ENCODE measurements at places on chromosomes 3 and 15.

- DNase-seq = no peak
Measured at GRCh38 chr3:124784686-124785382, 54.6 kb downstream of the UMPS start.

- DNase-seq = no peak
Measured at GRCh38 chr3:64848822-64849221, 161.0 kb upstream of the ADAMTS9 start.

DNA sequence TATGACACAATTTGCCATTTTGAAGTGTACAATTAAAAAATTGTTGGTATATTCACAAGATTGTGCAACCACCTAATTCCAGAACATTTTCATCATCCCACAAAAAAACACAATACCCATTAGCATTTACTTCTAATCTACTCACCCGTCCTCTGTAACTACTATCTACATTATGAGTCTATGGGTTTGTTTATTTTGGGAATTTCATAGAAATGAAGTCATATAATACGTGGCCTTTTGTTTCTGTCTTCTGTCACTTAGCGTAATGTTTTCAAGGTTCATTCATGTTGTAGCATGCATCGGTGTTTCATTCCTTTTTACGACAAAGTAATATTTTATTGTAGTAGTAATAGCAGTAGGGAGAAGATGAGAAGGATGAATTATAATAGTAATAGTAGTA, 55.2 kb upstream of the CNTN6 start:
- DNase-seq = no peak

DNA sequence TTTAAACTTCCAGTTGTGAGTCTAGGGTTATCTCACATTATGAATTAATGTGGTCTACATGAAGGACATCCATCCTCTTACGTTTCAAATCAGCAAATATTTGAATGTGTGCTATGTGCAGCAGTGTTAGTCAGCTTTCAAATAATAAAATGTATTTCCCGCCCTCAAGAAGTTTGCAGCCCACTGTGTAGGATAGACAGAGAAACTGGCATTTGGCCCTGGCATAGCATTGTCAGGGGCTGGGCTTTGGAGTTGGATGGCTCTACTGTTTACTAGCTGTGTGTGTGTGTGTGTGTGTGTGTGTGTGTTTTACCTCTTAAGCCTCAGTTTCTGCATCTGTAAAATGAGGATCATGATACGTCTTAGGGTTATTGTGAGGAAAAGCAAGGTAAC, 400.5 kb upstream of the C2CD4B start:
- DNase-seq = no peak

- no peak for DNase-seq
Measured at GRCh38 chr3:81436182-81436581, 325.3 kb downstream of the GBE1 start.

Data from DMS 273 treated with DMSO at 0.1 percent for 48 hours (cell line).